ENCODE measurements at places on chromosomes 12 and 14.
A peak's percentile ranks its signal among the peaks of the same experiment; 100 is the strongest.

GRCh38 chr14:96811985-96812667 is 14.9 kb downstream of the VRK1 start:
- no peak for DNase-seq

DNA sequence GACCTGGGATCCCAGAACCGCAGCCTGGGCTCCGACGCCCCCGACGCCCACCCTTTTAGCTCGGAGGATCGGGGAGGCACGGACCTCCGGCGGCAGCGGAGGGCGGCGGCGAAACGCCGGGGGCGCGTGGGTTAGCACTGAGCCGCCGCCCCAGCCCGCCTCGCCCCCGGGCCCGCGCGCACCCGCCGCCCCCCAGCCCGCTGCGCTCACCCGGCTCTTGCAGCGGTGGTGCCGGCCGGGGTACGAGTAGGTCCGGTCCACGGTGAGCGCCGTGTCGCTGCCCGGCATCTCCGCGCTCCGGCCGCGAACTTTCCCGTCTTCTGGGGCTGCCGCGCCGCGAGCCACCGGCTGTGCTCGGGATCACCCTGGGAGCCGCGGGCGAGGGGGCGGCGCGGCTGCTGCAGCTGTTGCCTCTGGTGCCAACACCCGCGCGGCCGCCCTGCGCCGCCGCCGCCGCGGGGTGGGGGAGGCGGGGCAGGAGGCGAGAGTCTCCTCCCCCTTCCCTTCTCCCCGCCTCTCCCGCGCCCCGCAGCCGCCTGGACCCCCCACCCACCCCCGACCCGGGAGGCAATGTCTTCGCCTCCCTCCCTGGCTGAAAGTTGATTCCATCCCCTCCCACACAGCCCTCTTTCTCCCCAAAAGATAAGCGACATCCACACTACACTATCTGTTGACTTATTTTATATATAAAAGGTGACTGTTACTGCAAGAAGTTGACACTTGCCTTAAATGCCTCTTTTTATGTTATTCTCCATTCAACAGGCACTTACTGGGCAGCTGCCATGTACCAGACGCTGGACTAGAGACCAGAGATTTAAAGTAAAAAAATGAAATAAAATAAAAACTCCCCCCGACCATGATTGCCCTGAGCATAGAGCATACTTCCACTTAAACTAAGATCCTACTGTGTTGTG is at the start of gene TMCC3:
TSS of gene TMCC3 (minus strand) at position 415 of the 914 bp plus-strand sequence. CDS start at position 288, 127 bp downstream.
- no peak for DNase-seq

DNA sequence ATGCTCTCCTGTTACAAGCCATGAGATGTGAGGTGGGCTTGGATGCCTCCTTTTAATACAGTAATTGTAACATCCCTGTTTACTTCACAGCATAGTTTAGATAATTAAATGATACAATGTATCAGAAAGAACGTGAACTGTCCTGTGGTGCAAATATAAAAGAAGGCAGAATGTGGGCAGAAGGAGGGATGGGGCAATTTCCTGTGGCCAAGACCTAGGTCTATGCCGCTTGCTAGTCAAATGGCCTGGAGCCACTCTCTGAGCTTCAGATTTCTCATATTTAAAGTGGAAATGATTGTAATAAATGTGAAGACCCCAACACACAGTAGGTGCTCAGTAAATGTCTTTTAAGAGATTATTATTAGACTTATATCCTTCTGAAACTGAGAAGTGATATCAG is 24.0 kb upstream of the EVL start:
- no peak for DNase-seq

DNA sequence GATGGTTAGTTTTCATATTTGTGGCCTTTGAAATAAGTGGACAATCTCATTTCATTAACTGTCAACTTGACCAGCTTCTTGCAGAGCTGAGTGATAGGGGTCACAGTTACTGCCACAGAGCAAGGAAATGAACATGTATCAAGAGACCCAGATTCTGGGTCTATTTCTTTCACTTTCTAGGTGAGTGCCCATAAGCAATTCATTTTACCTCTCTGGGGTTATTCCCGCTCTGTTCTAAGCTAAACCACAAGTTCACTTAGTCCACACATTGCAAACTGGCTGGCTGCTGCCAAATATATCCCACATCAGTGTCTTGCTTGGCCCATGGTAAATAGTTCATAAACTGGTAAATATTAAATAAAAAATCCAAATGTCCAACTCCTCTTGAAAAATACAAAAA is 29.9 kb downstream of the GPHB5 start:
- no peak for DNase-seq

DNA sequence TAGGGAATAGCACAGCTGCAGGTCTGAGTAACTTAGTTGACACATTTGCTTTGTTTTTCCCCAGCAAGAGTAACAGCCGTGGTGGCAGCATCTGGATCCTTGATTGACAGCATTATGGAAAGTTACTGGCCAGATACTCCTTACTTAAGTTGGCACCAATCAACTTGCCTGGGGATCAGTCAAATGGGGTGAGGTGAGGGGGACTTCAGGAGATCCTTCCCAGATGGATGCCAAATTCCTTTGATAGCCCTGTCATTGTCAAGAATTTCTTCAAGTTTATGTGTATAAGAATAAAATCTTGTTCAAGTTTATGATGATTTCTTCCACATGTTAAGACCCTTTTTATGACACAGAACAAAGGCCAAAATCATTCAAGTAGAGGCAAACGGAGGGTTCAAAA is 618.4 kb downstream of the SLC6A15 start:
- no peak for DNase-seq

DNA sequence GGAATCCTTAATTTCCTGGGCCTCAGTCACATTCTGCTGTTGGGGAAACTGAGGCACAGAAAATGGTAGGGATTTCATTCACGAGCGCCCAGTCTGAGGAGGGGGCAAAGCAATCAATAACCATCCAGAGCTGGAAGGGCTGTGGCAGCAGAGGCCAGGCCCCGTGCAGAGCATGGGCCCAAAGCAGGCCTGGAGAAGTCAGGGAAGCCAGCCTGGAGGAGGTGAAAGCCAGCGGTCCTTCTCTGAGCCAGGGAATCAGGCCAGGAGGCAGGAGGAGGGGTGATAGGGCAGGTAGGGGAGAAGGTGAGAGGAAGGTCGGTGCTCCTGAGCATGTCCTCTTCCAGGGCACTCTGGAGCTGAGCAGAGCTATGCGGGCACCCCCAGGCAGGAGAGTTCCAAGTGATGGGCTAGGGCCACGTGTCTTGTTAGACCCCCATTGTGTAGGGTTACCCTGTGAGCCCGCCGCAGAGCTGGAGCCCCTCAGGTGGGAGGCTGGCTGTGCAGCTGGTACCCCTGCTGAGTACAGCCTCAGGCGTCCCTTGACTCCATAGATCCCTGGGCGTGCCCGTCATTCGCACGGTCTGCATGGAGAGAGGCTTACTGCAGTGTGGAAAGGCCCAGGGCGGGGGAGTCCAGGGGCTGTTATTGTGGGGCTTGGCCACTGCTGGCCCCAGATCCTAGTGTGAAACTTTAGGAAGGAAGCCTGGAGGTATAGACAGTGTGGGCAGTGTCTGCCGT is 4.8 kb downstream of the TNFAIP2 start:
- no peak for DNase-seq

DNA sequence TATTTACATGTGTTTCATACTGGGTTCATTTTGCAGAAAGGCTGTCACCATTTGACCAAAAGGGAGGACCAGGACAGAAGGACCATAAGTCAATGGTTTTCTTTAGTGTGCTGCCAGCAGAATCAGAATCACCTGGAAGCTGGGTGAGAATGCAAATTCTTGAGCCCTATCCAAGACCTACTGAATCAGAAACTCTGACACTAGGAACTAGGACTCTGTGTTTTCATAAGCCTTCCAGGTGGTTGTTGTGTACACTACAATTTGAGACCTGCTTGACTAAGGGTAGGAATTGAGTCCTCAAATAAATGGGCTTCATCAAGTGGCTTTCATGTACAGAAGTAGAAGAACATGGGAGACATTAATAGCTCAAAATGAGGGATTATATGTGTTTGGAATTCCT is 32.2 kb downstream of the PDE6H start:
- DNase-seq: no peak

DNA sequence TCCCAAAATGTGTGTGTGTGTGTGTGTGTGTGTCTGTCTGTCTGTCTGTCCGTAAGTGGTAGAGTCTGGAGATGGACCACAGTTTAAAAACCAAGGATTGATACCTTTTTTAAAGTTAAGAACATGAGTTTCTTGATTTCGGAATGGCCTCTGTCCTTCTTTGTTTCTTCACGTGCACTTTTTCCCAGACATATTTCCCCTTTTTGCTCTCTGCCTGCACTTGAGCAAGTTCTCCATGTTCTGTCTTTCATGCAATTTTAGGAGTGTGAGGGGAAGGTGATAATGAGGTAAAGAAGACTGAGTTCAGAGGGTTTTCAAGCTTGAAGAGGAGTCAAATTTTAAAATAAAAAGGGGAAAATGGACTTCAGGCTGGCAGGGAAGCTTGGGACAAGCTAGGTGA is 12.7 kb downstream of the OLR1 start:
- no peak for DNase-seq

- DNase-seq: no peak
Observed at GRCh38 chr12:124608450-124608870, 41.0 kb upstream of the NCOR2 start.

GRCh38 chr14:68506645-68507419 is 286.0 kb downstream of the ZFP36L1 start:
- peak; percentile 10 for DNase-seq

DNA sequence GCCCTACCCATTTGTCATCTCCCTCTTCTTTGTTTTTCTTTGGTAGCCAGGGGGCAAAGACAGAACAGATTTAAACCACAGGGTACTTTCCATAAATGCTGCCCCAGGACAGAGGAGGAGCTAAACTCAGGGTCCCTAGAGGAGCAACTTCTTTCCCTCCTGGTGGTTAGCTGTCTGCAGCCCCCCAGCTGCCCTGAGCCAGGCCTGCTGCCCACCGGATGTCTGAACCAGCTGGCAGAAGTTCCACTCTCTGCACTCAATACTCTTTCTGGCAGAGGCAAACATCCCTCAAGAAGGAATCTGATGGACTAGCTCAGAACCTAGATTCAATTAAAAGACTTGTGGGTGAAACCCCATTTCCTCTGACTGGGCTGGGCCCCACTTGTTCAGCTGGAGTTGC is 10.7 kb downstream of the VDR start:
- no peak for DNase-seq

- no peak for DNase-seq
Observed at GRCh38 chr12:90484094-90484493, 470.9 kb downstream of the CCER1 start.

All from T-helper 1 cell (primary cell).